Body of pancreas (tissue), 4 donors: ENCODE measurements at places on chromosomes 5 and 9. TPM values are rescaled to one million over a fixed set of nuclear protein-coding genes. Genes with fewer than 3 reads are reported as not detected.

Gene UIMC1
- 27.2 TPM for total RNA-seq

Gene ENG
- total RNA-seq = 26.7 TPM

Gene BARX1
- 5.6 TPM for total RNA-seq

Gene WDR36
- 11.9 TPM for total RNA-seq

Gene CNTNAP3
- total RNA-seq = 14.2 TPM

Gene TSLP
- total RNA-seq = 0.26 TPM

Gene PCDHGA10
- total RNA-seq = 5.4 TPM
